ENCODE measurements at places on chromosomes 4 and X. TPM values are rescaled to one million over a fixed set of nuclear protein-coding genes. Genes with fewer than 3 reads are reported as not detected.

- DNase-seq, result no peak
Observed at GRCh38 chr4:42148425-42148824, 4.0 kb downstream of the BEND4 start.

- no peak for DNase-seq
Observed at GRCh38 chr4:80301884-80302283, 33.6 kb upstream of the CFAP299 start.

- no peak for DNase-seq
Observed at GRCh38 chr4:76546759-76547742, 112.0 kb downstream of the SHROOM3 start.

Gene PCSK1N
- 35.7 TPM for total RNA-seq

DNA sequence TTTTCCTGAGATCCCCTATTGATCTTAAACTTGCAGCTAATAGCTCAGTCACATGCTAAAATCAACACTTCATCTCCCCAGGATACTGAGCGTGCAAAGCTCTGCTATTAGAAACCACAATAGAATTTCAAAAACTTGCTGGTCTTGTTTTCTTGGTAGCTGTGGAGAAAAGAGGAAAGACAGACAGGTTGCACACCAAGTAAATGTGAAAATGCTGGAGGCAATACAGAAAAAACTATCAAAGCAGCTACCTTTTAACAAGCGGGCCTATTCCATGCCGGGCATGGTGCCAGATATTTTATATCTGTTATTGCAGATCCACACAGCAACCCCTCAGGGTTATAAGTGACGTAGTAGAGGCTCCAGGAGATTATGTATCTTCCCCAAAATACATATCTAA lies 171.9 kb downstream of the DCTD start:
- no peak for DNase-seq

Gene EDA2R
- 1.8 TPM for total RNA-seq

DNA sequence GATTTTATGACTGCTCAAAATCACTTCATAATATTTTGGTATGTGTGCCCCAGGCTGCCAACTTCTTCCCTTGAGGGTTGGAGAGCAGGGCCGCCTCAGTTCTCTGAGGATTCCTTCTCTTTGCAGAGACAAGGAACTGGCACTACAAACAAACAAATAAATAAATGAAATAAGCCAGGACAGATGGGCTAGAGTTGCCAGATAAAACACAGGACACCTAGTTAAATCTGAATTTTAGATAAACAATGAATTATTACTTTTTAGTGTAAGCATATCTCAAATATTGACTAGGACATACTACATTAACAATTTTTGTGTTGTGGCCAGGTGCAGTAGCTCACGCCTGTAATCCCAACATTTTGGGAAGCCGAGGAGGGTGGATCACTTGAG lies 122.5 kb downstream of the FHDC1 start:
- DNase-seq, result no peak

- no peak for DNase-seq
Observed at GRCh38 chrX:108033890-108034289, 11.0 kb upstream of the VSIG1 start.

- no peak for DNase-seq
Observed at GRCh38 chrX:46311581-46312120, 233.6 kb downstream of the ZNF674 start.

Gene ADGRG4
- total RNA-seq, result not detected
